NCI-H1417 (cell line): ENCODE measurements at places on chromosomes 6 and 20.

GRCh38 chr6:131914967-131915751 is 36.0 kb downstream of the CCN2 start:
- DNase-seq, result peak; percentile 71

GRCh38 chr20:50315586-50316551 is 125.2 kb downstream of the CEBPB start:
- no peak for DNase-seq

- DNase-seq, result no peak
These were observed 6.7 kb downstream of the C6orf141 start for GRCh38 chr6:49557177-49557576.

DNA sequence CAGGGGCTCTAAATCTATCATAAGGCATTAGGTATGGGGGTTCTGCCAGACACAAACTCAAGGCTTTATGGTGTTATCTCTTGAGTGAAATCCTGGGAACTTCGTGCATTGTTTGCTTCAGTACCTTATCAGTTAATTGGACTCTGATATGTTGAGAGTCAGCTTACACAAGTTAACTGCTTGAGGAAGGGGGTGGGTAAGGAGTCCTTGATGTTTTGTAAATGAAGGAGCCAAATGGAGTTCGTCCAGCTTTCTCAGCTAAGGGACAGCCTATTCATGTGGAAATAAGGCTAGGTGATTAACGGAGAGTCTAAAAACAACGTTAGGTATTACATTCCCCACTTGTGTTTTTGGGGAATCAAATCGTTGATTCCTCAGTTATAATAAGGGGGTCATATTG is 157.4 kb downstream of the TRIM27 start:
- DNase-seq, result no peak

DNA sequence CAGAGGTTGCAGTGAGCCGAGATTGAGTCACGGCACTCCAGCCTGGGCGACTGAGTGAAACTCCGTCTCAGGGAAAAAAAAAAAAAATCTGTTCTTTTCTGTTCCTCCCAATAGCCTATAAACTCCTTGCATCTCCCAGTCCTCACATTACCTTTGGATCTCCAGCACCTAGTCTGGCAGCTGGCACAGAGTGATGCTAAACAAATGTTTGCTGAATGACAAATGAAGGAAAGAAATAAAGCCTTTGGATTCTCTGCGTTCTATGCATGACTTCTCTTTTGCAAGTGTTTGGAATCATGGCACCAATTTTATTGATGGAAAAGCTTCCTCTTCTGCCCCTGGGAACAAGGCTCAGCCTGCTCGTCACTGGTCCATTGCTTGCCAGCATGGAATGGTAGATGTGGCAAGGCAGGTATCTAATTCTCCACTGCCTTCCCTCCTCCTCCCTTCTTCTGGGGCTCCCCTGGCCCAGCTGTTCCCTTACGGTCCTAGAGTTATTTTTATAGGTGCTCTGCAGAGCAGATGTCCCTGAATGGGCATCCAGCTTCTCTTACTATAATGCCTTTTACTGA is 53.6 kb upstream of the FYN start:
- DNase-seq, result no peak

DNA sequence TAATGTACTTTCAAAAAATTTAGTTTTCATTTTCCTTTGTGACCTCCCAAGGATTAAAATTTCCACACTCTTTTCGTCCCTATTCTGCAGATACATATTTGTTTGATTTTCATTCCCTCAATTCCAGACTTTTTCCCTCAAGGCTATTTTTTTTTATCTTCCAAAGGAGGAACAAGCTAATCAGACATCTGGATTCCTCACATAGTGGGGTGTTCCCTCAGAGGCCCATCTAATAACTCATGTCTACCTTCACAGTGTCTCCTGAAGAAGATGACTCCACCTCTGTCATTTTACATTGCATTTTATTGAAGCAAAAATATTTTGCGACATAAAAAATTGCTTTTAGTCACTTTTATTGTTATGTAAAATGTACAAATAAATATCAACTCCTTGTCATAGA is 122.2 kb downstream of the RFPL4B start:
- DNase-seq, result no peak

GRCh38 chr20:39862470-39862891 is 826.6 kb downstream of the MAFB start:
- no peak for DNase-seq

DNA sequence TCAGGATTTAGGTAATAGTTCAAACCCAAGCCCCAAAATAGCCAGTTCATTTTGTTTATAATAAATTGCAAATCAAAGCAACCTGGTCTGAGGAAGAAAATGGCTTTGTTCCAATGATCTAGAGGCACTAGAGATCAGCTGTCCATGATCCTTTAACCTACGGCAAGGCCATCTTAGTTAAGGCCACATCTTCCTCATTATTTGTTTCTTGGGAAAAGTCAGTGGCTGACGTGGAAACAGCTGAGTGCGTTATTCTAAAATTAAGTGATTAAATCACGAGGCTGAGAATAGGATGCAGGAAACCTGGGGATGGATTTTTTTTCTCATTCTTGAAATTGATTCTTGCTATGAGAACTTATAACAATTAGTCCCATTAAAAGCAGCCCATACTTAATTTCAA is 10.1 kb upstream of the TENT5A start:
- DNase-seq, result no peak

- DNase-seq, result no peak
These were observed 851.0 kb upstream of the FLRT3 start for GRCh38 chr20:15188415-15188814.

GRCh38 chr20:57785061-57785460 is 75.2 kb upstream of the PMEPA1 start:
- no peak for DNase-seq

GRCh38 chr6:3825851-3826581 is 23.2 kb upstream of the FAM50B start:
- DNase-seq, result no peak

DNA sequence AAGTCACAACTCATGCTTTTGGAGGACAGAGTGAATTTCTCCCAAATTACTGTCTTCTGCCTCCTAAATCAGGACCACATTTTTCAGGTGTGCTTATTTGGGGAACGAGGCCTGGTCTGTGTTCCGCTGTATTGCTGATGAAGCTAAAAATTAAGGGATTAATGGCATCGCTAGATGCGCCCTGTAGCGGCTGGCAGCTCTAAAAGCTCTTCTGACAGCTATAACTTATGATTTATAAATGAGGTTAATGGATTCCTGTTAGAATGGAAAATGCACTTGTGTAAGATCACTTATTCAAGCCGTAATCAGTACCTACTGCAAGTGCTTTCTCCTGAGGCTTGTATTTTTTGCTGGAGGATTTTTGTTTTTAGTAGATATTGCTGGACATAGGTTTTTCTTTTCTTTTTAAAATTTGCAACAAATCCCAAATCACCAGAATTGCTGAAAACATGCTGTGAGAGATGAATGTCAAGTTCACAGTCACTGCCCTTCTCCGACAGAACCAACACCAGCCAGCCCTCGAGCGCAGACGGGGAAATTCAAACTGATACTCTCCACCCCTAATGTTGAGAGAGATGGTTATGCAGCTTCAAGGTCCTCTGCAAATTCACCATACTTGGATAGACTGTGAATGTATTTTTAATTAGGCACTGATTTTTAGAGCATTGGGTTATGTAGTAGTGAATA is 49.1 kb downstream of the AKAP12 start:
- DNase-seq, result peak; percentile 75

- no peak for DNase-seq
These were observed 360 bp downstream of the ANKRD60 start for GRCh38 chr20:58228103-58228483.

DNA sequence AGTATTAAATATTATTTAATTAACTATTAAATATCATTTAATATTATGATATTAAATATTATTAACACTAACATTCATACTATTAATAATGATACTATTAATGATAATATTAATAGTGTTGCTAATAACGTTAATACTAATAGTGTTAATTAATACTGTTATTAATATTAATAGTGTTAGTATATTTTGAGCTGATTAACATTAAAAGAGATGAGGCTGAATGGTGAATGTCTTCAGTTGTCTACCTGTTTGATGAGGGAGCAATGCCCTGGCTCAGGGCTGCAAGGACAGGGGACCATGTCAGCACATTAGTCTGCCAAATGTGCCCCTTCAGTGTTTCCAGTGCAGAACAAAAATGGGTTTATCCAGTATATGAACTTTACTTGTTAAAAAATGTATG is 96.6 kb upstream of the PLEKHG1 start:
- DNase-seq, result no peak

- no peak for DNase-seq
These were observed 136.2 kb downstream of the GMPR start for GRCh38 chr6:16374461-16375200.

DNA sequence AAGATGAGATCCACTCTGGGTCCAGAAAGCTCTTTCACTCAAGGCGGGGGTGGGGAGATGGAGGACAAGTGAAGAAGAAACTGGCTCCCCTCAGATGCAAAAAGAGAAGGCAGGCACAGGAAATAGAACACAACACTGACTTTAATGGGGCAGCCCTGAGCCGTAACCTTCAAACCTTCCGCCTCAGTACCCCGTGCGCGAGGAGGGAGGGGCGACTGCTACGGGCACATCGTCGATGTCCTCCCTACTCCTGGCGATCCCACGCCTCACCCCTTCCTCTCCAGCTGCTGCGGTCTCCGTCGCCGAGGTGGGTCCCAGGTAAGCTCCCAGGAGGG is 3.9 kb downstream of the SPEF1 start:
- DNase-seq, result no peak

GRCh38 chr6:151004383-151005024 is 139.0 kb downstream of the MTHFD1L start:
- DNase-seq, result peak; percentile 94

DNA sequence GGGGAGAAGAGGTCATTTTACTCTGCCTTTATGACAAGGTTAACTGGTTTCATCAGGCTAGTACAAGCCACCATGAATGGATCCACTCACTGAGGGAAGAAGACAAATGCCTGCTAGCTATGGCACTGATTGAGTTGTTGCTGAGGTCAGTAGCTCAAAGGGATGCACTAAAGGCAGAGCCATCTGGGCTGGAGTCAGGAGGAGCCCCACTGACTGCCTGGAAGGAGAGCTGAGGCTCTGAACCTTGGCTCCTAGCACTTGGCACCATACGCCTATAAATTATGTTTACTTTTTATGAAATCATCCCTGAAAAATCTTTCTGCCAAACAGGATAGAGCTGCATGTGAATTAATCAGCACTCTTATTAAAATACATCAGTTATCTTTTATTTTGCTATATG is 104.6 kb downstream of the DTD1 start:
- no peak for DNase-seq

GRCh38 chr6:100479179-100480035 is 14.7 kb upstream of the SIM1 start:
- peak; percentile 20 for DNase-seq

DNA sequence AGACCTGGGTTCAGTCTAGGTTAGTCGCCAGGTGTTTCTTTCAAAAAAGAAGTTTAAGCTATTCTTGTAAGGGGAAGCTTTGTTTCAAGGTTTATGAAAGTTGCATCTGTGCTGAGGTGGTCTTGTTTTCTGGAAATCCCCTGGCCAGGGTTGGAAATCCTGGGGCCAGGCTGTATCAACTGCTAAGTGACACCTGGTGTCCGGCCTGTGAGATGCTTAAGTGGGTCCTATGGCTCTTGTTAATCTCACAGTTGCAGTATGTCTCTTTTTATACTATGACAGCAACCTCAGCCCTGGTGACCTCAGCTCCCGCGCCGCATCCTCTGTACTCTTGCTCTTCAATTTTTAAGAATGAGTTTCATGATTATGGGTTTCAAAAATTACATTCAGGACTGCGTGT is 72.0 kb downstream of the CHMP4B start:
- no peak for DNase-seq

- no peak for DNase-seq
These were observed 90.1 kb downstream of the ZNF217 start for GRCh38 chr20:53503517-53503919.

- DNase-seq, result no peak
These were observed 1.6 kb downstream of the TENT5A start for GRCh38 chr6:81750681-81751387.

GRCh38 chr20:53826090-53826489 is 232.5 kb upstream of the ZNF217 start:
- DNase-seq, result no peak

DNA sequence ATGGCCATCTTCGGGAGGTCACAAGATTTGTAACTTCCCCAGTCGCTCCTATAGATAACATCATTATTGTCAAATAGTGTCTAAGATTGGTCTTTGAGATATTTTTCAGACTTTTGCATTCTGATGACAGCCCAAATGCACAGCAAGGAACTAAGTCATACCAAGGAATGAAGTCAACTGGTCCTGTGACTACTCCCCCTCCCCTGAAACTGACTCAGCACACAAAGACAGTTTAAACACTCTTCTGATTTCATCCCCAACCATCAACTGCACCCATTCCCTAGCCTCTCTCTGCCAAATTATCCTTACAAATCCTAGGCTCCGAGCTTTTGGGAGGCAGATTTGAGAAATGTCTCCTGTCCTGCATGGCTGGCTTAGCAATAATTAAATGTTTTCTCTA is 139.4 kb downstream of the HS3ST5 start:
- no peak for DNase-seq

DNA sequence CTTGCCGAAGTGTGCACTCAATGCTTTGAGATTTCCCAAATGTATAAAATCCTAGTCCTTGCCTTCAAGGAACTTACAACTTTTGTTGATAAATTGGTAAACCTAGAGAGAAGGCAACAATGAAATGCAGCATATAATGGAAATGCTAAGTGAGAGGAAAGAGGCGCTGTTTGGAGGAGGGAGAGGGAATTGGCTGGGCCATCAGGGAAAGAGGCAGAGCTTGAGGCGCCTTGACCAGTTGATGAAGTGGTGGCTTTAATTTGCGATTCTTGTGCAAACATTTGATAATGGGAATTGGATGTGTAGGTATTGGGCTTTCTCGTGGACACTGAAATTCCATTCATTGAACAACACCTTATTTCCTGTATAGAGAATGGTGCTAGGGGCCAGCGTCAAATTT is 1.9 kb upstream of the CDYL start:
- no peak for DNase-seq

GRCh38 chr6:80245043-80245442 is 138.6 kb downstream of the BCKDHB start:
- no peak for DNase-seq

GRCh38 chr6:145715426-145715825 is 19.9 kb downstream of the EPM2A start:
- no peak for DNase-seq

GRCh38 chr6:29980511-29980910 is 38.2 kb downstream of the HLA-A start:
- DNase-seq, result no peak

GRCh38 chr6:5763871-5764270 is 242.9 kb downstream of the NRN1 start:
- no peak for DNase-seq

- DNase-seq, result no peak
These were observed 138.0 kb downstream of the NFATC2 start for GRCh38 chr20:51404297-51405060.

- peak; percentile 53 for DNase-seq
These were observed 190.2 kb downstream of the TSHZ2 start for GRCh38 chr20:53162251-53162835.

GRCh38 chr6:111764238-111765175 is 108.7 kb downstream of the FYN start:
- no peak for DNase-seq

DNA sequence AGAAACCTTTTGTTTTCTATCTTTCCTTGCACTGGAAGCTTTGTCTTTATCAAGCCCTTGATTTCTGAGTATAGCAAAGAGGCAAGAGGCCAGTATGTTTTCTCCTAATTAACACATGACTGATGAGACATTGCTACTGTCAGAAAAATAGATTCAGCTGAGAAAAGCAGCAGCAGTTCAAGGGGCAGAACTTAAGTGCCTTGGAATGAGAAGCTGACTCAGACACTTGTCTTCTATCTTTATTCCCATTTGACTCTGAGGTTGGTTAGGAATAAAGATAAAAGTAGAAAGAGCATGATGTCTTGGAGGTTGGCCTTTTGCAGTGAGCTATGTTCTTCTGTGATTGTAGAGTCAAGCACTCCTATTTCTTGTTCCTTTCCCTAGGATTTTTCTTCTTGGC is 79.1 kb upstream of the MAN1A1 start:
- DNase-seq, result no peak
